ENCODE measurements at places on chromosomes 3 and 15. TPM values are rescaled to one million over a fixed set of nuclear protein-coding genes. Genes with fewer than 3 reads are reported as not detected.

GOLGA8S gene
- under 0.01 TPM for total RNA-seq

TXNRD3 gene
- 12.2 TPM for total RNA-seq

RBPMS2 gene
- not detected for total RNA-seq

ROPN1 gene
- total RNA-seq, result not detected

ERICH6 gene
- total RNA-seq, result 0.39 TPM

APBA2 gene
- total RNA-seq, result 0.22 TPM

CPNE9 gene
- total RNA-seq, result not detected

GOLGA6B gene
- total RNA-seq, result not detected

CPLX3 gene
- not detected for total RNA-seq

WWTR1 gene
- total RNA-seq, result 68.7 TPM

RYR3 gene
- total RNA-seq, result 2.4 TPM

USP50 gene
- not detected for total RNA-seq

GOLGA8G gene
- total RNA-seq, result not detected

DNAJA4 gene
- total RNA-seq, result 22.9 TPM

LYZL4 gene
- 0.39 TPM for total RNA-seq

ANAPC13 gene
- total RNA-seq, result 67.5 TPM

BTBD1 gene
- total RNA-seq, result 56.9 TPM

EFCAB12 gene
- under 0.01 TPM for total RNA-seq

GXYLT2 gene
- 0.65 TPM for total RNA-seq

SLC2A2 gene
- 0.11 TPM for total RNA-seq

RTP1 gene
- not detected for total RNA-seq

PROS1 gene
- 5.0 TPM for total RNA-seq

TRPM1 gene
- total RNA-seq, result not detected

ADCY5 gene
- 0.87 TPM for total RNA-seq

ZPLD1 gene
- not detected for total RNA-seq

SRGAP3 gene
- 4.7 TPM for total RNA-seq

CCK gene
- total RNA-seq, result not detected

PLCL2 gene
- 20.7 TPM for total RNA-seq

PIGB gene
- total RNA-seq, result 12.2 TPM

TMEM266 gene
- 3.1 TPM for total RNA-seq

ZXDC gene
- total RNA-seq, result 20.8 TPM

LRRC34 gene
- total RNA-seq, result 2.4 TPM

SLC12A1 gene
- not detected for total RNA-seq

CRABP1 gene
- total RNA-seq, result not detected

PLSCR5 gene
- total RNA-seq, result 98.5 TPM

GATM gene
- total RNA-seq, result 0.54 TPM

A4GNT gene
- not detected for total RNA-seq

Measured in placental epithelial cell (primary cell).